NCI-H2081 (cell line): ENCODE measurements at places on chromosomes 7 and 10.

GRCh38 chr7:28381466-28381865 lies 30.9 kb upstream of the CREB5 start:
- no peak for DNase-seq

GRCh38 chr10:111246136-111246535 lies 169.3 kb downstream of the ADRA2A start:
- no peak for DNase-seq

GRCh38 chr7:151632750-151633515 lies 113.2 kb upstream of the RHEB start:
- no peak for DNase-seq

DNA sequence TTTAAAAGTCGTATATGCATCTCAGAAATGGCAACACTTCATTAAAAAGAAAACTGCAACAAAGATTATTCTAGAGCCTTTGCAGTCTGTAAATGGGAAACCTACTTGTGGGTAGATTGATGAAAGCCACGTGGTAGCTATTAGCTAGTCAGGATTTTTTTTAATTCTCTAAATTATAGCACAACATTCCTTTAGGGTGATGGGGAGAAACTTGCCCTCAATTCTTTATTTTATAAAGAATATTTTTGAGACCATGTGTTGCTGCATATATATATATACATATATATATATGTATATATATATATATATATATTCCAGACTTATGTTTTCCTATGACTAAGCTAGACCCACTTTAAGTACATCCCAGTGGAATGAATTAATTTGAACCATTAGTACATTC lies 118.0 kb downstream of the PPP1R3A start:
- no peak for DNase-seq

GRCh38 chr7:93145354-93145753 lies 2.8 kb downstream of the SAMD9L start:
- DNase-seq = no peak

DNA sequence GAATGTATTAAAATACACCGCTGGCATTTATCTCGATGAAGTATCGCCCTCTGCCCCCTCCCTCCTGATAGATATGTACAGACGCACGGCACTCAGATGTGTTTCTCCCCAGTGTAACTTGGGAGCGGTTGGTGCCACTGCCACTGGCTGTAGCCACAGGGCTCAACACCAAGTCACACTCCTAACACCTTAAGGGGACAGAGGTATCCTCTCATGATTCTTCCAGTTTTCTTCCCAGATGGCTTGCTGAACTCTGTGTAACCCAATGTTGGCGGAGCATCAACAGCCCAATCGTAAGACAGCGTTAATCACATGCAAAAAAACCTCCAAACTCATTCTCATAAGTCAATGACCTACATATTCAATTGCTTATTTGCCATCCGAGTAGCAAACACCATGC lies 35.5 kb downstream of the CTBP2 start:
- no peak for DNase-seq

GRCh38 chr7:28903730-28904577 lies 54.2 kb downstream of the TRIL start:
- no peak for DNase-seq

DNA sequence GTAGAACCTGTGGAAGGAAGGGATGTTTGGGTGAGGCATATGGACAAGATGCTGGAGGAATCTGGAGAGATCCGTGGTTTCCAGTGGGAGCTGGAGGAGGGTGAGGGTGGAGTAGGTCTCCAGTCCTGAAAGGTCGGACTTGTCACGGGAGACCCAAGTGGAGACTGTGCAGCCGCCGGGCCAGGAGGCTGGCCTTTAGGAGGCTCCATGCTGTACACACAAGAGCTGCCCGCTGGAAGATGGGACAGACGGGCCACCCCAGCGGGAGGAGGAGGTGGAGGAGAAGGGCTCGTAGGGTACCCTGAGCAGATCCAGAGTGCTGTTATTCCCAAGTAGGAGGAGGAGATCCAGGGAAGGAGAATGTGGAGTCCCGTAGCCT lies 106.7 kb downstream of the NKX6-2 start:
- DNase-seq = no peak
